Central memory CD4-positive, alpha-beta T cell (primary cell): ENCODE measurements at places on chromosomes 3 and 15.

- no peak for DNase-seq
Measured at GRCh38 chr3:67470207-67470606, 184.2 kb downstream of the SUCLG2 start.

DNA sequence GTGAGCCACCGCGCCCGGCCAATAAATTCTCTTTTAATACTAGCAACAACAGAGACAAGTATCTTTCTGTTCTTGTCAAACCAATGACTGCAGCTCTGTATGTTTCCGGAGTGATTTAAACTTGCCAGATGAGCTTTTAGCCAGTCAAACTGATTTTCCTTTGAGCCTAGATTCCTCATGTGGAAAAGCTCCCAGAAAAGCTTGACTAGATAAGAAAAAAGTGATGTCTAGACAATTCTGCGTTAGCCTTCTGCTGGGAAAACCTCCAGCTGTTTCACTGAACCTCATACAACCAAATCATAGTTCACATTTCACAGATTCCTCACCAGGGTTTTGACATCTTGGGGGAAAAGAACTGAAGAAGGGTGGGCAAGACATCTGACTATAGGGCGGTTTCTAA, 78.6 kb downstream of the MAGI1 start:
- DNase-seq, result no peak

DNA sequence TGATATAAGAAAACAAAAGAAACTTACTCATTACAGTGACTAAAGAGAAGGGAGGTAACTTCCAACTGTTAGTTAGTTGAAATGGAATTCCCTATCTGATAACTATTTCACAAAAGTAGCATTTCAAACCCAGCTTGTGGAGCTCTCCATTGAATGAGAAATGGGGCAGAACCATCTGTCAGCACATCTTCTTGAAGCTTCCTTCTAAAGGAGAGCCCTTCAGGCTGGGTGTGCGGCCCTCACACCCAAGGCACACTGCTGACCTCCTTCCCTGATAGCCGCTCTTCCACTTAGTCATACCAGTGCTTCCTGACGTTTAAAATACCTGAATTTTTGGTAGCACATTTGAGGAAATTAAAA, 28.1 kb upstream of the VEPH1 start:
- DNase-seq, result no peak

- no peak for DNase-seq
Measured at GRCh38 chr3:184240384-184241140, 8.2 kb downstream of the ALG3 start.

DNA sequence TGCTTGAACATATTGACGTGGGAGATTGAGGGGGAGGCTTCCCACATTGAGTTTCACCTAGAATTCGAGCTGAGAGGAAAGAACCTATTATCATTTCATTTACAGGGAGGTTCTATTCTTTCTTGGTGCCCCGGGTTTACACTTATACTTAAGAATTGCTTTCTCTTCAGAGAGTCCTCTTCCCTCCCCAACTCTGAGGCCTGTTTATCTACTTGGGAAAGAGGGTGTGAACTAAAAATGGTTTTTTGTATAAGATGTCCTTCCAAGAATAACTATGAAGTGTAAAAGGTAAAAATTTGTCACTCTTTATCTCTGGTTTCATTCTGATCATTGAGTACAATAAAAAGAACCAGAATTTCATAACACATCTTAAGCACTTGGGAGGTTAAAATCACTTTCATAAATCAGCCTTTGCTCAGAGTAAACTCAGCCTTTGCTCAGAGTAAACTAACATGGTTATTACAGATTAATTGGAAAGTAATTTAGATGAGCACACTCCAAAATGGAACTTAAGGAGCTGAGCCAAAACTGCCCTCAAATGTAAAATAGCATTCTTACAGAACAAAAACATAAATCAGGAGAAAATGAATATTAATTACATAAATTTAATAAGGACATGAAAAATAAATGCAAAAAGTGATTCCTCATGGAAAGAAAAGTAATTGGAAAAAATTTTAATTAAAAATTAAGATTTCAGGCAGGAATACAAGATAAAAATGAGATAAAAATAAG, 75.2 kb downstream of the GADL1 start:
- no peak for DNase-seq

- DNase-seq, result no peak
Measured at GRCh38 chr3:22091329-22091728, 340.3 kb upstream of the ZNF385D start.

- no peak for DNase-seq
Measured at GRCh38 chr3:149894205-149894604, 76.5 kb downstream of the PFN2 start.

DNA sequence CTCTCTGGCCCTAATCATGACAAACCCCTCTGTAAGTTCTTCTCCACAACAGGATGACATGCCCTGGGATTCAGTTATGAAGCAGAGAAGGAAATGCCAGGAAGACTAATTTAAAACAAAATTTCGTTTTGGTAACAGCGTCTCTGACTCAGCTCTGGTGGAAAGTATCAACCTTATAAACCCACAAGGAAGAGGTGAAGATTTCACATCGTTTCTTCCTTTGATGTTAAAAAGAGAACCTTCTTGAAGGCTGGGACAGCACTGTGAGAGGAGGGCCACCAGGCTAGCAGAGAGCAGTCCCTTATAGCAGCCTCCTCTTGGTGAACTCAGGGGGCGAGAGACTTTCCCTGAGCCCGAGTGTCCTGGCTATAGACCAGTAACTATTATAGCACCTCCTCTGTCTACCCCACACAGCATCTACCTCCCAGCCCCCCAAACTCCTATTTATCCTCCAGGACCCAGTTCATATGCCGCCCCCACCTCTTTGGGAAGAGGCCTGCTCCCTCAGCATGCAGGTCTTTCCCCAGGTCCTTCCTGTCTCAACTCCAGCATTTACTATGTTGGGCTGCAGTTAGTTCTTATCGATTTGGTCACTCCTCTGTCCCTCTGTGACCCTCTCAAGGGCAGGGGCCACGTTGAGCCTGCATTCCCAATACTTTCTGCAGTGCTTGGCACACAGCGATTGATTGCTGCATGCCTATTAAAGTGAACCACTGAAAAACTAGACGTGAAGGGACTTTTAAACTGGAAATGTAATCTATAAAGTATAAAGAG, 321.5 kb upstream of the ICE2 start:
- DNase-seq, result peak; percentile 35

GRCh38 chr3:12661926-12662592, 1.9 kb downstream of the RAF1 start:
- no peak for DNase-seq

GRCh38 chr3:24222165-24222805, 272.4 kb downstream of the THRB start:
- DNase-seq, result no peak
